ENCODE measurements at places on chromosomes 3 and 15. TPM values are rescaled to one million over a fixed set of nuclear protein-coding genes. Genes with fewer than 3 reads are reported as not detected.

GRCh38 chr3:48473617-48473952 lies 27.0 kb downstream of the ATRIP start:
- no peak for DNase-seq

DNA sequence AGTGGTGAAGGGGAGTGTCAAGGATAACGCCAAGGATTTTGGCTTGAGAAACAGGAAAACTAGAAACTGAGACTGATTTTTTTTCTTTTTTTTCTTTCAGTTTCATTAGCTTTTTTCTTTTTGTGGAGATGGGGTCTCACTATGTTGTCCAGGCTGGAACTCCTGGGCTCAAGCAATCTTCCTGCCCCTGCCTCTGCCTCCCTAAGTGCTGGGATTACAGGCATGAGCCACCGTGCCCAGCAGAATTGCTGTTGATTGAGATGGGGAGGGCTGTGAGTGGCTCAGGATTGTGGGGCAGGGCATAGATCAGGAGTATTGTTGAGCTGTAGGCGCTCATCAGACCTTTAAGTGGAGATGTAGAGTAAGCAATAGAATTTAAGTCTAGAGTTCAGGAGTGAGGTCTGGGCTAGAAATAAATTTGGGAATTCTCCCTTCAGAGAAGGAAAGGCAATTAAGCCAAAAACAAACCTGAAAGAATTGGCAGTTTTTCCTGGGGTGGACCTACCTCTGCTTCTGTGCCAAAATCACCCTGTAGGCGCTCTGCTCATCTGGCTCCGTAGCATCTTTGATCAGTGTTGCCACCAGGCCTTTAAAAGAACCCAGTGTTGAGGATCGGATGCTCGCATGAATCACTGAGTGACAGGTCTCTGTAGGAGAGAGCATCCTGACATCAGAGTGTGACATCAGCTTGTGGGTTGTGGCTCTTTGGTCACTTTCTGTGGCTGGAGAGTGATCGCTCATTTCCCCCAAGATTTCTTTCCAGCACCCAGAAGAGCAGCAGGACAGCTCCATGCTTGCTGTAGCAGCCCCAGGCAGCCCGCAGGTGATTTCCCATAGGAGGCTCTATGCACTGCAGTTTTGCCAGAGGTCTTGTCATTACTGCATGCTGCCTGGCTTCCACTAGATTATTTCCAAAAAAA lies 15.8 kb downstream of the ABHD17C start:
- DNase-seq, result no peak

DNA sequence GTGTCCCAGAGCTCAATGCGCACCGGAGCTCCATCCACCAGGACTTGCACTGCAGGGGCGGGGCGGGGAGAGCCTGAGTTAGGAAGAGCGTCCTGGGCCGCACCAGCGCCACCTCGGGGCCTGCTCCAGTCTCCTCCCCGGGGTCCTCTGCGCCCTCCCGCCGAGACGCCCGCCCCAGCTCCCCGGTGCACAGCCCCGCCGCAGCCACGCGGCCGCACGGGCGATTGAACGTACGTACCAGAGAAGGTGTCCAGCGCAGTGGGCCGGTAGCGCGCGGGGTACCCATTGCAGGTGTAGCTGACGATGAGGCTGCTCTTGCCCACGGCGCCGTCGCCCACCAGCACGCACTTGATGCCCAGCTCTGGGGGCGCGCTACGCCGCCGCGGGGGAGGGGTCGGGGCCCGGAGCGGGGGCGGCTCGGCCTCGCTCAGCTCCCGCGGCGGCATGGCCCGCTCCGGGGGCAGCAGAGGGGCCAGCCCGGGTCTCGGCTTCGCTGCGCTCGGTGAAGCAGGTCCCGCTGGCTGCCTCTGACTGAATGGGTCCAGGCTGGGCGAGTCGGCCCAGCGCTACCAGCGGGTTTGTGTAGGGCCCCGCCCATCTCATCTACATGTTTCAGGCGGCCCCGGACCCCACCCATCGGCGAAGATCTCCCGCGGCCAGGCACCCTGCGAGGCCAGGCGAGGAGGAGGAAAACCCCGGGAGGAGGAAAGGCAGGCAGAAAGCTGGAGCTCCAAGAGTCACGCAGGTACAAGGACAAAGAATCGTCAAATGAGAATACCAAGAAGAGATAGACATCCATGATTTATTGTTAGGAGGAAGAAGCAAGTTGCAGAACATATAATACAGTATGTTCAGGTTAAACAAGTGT lies at the start of gene RHOV:
TSS of gene RHOV (minus strand) at position 541 of the 868 bp plus-strand sequence. CDS start at position 446, 95 bp downstream.
- DNase-seq, result no peak

DNA sequence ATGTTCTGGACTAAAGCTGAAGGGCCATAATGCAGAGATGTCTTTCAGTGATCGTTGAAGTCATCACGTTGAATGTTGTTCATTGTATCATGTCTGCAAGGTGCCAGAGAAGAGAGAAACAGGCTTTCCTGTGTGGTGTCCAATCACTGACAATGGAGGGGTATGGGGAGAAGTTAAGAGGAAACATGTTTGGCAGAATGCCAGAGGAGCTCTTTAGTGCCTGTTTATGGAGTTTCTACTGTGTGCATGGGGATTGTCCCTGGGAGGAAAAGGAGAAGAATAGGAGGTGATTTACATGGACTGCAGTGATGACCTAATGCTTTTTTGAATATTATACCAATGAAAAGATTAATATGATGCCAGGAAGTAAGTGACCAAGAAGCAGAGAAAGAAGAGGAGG lies 11.7 kb downstream of the SCAANT1 start:
- no peak for DNase-seq

DNA sequence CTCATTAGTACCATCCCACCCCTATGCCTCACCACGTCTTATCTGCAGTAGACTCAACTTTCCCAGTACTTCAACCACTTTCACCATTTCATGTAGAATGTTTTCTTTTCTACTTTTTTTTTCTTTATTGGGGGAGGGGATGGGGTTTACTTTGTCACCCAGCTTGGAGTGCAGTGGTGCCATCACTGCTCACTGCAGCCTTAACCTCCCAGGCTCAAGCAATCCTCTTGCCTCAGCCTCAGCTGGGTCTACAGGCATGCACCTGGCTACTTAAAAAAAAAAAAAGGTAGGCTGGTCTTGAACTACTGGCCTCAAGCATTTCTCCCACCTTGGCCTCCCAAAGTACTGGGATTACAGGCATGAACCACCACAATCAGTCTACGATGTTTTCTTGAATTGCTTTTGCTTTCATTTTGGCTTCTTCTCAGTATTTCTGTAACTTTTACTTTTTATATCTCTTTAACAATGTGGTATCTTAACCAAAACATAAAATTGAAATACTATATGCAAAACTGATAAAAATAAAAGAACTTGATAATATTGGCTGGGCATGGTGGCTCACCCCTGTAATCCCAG lies 44.9 kb upstream of the CHL1 start:
- no peak for DNase-seq

Gene USP50
- total RNA-seq, result 0.72 TPM

Data from fibroblast of the aortic adventitia (primary cell).